Stimulated activated CD4-positive, alpha-beta T cell treated with anti-CD3 and anti-CD28 coated beads, Interleukin-2, amount 100 ng/mL, for 4 hours (primary cell): ENCODE measurements at places on chromosomes 13 and 19.

- no peak for DNase-seq
Measured at GRCh38 chr19:34228347-34228746, 26.0 kb upstream of the GARRE1 start.

DNA sequence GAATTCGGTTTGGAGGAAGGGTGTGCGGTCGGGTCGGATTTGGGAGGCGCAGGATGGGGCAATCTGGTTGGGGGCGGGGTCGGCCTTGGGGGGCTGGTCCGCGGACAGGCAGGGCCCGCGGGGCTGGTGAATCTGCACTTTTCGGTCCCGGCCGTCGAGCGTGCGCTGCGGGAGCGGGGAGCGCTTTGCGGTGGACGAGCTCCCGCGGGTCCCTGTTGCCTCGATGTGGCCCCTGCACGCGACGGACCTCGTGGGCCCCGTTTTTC lies 11.9 kb downstream of the PEAK3 start:
- DNase-seq, result no peak

DNA sequence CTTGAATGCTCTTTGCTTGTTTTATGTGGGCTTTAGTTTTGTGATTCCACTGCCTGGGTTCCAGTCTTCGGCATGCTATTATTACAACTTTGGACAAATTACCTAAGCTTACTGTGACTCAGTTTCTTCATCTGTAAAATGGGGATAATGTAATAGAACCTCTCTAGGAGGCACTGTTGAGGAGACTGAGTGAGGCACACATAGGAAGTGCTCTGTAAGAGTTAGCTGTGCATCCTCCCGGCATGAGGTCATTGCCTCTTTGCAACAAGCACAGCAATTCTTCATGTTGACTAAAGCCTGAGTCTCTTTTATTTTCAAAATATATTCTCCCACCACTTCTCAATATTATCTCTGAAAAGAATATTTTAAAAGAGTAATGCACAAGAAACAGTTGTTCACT lies 227.4 kb downstream of the DLEU7 start:
- DNase-seq, result no peak

- DNase-seq, result peak; percentile 84
Measured at GRCh38 chr19:17260842-17261325, 3.7 kb downstream of the USHBP1 start.

DNA sequence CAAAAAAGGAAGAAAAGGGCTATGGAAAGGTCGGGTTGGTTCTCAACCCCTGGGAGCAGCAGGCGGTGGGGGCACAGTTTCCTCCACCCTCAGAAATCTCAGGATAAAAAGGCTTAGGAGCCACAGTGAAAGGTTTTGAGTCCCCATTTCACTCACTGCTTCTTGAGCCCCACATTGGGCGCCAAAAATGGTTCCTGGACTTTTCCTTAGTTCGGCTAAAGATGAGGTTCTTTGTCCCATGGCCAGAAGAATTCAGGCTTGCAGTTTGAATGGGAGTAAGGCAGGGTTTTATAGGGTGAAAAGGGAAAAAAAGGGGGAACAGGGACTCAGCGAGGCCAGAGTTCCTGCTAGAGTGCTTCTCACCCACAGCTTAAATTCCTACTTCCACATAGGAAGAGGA lies 179.5 kb downstream of the GGACT start:
- DNase-seq, result no peak

DNA sequence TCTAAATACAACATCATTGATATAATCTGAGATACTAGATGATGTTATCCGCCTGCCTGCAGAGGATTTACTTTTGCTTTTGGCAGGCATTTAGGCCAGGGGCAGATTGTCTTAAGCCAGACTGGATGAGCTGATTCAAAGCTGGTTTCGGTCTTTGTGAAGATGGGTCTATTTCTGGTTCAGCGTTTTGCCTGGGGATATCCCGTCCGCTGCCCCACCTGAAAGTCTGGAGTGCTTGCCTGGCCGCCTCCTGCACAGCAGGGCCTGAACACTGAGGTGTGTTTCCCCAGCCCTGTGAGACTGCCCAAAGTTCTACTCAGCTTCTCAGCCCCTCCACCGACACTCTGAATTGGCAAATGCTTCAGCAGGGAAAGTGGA lies 149.7 kb downstream of the KATNAL1 start:
- no peak for DNase-seq

- DNase-seq, result no peak
Measured at GRCh38 chr19:51737924-51738323, 13.8 kb downstream of the FPR1 start.

GRCh38 chr13:109196948-109197347 lies 567.5 kb downstream of the MYO16 start:
- no peak for DNase-seq

DNA sequence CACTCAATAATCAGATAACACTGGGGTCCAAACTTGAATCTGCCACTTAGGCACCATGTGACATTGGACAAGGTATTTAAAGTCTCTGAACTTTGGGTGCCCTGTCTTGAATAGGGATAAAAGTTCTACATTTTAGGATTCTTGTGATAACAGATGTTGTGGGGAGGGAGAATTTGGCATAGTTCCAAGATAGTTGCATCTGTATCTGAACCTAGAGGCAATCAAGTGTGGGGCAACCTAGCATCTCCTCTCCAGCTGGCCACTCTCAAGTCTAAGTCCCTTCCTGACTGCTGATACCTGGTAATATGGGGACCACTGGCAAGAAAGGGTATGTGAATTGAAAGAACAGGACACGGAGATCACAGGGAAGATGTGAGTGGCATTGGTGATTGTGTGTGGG lies 256.1 kb downstream of the FOXO1 start:
- DNase-seq, result no peak

DNA sequence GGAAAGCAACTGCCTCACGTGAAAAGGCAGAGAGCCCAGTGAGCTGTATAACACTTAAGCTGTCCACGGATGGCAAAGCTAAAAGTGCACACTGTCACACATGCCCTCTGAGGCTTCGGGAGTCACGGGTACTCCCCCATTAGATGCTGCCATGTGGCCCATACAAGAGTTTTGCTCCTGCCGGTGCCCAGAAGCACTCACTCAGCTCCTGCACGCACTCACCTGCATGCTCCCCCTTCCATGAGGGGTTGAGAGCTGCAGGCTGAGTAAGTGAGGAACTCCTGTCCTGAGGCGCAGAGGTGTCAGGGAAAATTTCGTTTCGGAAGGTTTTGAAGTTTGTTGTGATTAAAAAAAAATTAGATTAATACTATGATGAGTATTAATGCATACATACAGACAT lies 939.2 kb upstream of the ATXN8OS start:
- DNase-seq, result no peak

DNA sequence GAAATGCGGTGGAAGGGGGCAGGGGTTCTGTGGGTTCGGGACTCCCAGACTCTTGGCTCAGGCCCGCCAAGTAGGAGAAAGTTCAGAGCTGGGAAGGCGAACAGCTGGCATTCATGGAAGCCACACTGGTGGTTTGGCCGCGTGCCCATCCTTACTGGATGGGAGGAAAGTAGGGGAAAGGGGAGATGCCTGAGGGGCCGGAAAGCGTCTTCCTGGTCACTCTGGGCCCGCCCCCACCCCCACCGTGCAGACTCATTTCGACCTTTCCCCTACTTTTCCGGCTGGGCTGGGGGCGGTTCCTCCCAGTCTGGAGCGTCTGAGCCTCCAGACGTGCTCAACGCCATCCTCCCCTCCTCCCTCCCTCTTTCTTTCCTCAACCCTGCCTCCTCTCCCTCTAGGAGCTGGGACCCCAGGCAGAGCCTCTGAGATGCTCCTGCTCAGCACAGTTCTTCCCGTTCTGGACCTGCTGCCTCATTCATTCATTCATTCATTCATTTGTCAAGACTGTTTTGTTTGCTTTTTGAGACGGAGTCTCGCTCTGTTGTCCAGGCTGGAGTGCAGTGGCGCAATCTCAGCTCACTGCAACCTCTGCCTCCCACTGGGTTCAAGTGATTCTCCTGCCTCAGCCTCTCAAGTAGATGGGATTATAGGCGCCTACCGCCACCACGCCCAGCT lies 3.5 kb downstream of the ANGPTL4 start:
- DNase-seq, result no peak

DNA sequence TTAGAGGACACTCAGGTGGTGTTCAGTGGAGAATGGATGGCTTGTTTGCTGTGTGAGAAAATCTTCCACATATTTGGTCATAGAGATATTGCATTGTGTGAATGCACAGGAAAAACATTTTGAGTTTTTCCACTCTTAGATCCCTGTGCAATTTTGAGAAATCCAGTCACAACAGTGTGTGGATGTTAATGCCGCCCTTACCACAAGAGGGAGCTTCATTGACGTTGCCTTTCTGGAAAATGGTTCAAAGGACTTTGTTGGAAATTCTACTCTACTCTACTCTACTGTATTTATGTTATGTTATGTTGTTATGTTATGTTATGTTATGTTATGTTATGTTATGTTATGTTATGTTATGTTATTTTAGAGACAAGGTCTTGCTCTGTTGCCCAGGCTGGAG lies 13.4 kb downstream of the ZNF20 start:
- DNase-seq, result no peak

- DNase-seq, result peak; percentile 91
Measured at GRCh38 chr19:18683109-18683957, at the start of gene CRTC1. Gene CRTC1, plus strand, starts transcription at chr19:18683680. Its CDS starts 23 bp downstream, at chr19:18683703.

DNA sequence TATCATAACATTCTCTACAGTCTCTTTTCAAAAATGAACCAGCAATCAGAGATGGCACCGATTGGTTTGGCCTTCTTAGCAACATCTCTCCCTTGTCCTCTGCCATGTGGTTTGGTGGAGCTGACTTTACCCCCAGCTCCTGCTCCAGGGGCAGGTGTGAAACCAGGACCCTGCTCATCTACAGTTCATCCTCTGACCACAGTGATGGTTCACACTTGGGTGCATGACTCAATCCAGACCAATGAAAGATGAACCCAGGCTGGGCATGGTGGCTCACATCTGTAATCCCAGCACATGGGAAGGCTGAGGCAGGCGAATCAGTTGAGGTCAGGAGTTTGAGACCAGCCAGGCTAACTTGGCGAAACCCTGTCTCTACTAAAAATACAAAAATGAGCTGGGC lies 33.6 kb upstream of the FFAR2 start:
- no peak for DNase-seq

- DNase-seq, result no peak
Measured at GRCh38 chr13:34076319-34076718, 258.4 kb downstream of the RFC3 start.

DNA sequence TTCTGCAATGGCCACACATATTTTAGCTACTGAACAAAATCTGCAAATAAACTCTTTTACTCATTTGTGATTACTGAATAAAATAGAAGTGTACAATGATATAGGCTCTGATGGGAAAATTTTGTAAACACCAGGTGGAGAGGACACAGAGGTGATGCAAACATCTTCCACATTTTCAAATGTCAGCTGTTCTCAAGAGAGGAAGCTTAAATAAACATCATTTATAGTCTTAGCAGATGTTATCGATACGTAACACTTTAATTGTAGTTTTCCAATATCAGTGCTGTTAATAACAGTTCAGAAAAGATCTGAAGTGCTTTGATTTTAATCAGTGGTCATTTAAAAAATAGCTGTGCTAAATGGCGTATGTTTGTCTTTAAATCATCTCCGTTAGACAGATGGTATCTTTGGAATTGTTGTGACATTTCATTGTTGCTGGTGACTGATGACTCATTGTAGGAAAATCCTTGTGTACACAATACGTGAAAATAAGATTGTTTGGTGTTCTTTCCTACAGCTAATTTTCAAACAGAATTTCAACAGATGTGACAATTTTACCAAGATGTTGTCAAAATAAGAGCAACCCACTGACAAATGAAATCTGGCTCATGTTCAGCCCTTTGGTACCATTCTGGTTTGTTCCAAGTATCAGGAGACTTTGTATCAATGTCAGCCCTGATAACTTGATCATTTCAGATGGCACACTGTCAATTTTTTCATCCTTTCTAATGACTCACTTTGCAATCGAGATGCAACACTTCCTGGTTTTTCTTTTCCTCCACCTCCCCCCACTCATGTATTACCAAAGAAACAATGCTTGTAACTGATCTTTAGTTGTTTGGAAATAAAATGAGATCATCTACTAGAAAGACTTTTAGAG lies 516.0 kb downstream of the DCT start:
- no peak for DNase-seq

DNA sequence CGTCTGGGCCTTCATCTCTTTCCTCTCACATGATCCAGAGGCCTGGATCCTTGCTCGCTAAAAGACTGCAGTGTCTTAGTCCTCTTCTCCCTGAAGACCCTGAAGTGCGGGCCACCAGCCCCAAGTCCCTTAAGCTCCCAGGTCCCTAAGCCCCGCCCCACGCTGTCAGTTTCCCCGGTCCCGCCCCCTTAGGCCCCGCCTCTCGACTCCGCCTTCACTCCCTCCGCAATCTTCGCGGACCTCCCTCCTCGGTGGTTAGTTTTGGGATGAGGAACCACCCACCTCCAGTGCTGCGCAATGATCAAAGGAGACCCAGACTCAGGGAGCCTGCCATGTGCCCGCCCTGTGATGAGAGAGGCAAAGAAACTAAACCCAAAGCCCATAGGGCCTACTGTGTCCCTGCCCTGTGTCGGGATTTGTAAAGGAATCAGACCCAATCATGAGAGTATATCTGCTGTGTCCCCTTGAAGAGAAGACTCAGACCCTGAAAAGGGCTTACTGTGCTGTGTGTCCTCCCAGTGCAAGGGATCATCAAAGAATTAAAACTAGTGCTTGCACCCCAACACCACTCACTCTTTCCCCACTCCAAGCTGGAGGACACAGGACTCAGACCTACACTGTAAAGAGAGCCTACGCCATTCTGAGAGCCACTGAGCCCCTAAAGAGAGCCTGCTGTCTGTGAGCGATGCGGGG lies 3.0 kb upstream of the COX6B1 start:
- DNase-seq, result peak; percentile 78

- no peak for DNase-seq
Measured at GRCh38 chr13:45522571-45522970, 57.8 kb downstream of the COG3 start.

GRCh38 chr19:1538978-1539377 lies 15.1 kb downstream of the PLK5 start:
- DNase-seq, result no peak
